ENCODE measurements at places on chromosomes 7 and 10. TPM values are rescaled to one million over a fixed set of nuclear protein-coding genes. Genes with fewer than 3 reads are reported as not detected.

Gene SUN3
- not detected for total RNA-seq

Gene MBL2
- total RNA-seq = not detected

Gene TMEM248
- total RNA-seq = 67.3 TPM

Gene TMEM225B
- total RNA-seq = 0.36 TPM

Gene PRSS37
- not detected for total RNA-seq

Gene MRC1
- 24.4 TPM for total RNA-seq

Gene SCIN
- total RNA-seq = 0.26 TPM

Gene PDZD7
- total RNA-seq = 0.33 TPM

Gene IGFBP1
- not detected for total RNA-seq

Gene ASB4
- 1.6 TPM for total RNA-seq

Gene VSTM2A
- not detected for total RNA-seq

Gene LMOD2
- total RNA-seq = 273 TPM

Gene ZNF438
- 15.6 TPM for total RNA-seq
